ENCODE measurements at places on chromosomes 13 and 19. TPM values are rescaled to one million over a fixed set of nuclear protein-coding genes. Genes with fewer than 3 reads are reported as not detected.
A peak's percentile ranks its signal among the peaks of the same experiment; 100 is the strongest.

DNA sequence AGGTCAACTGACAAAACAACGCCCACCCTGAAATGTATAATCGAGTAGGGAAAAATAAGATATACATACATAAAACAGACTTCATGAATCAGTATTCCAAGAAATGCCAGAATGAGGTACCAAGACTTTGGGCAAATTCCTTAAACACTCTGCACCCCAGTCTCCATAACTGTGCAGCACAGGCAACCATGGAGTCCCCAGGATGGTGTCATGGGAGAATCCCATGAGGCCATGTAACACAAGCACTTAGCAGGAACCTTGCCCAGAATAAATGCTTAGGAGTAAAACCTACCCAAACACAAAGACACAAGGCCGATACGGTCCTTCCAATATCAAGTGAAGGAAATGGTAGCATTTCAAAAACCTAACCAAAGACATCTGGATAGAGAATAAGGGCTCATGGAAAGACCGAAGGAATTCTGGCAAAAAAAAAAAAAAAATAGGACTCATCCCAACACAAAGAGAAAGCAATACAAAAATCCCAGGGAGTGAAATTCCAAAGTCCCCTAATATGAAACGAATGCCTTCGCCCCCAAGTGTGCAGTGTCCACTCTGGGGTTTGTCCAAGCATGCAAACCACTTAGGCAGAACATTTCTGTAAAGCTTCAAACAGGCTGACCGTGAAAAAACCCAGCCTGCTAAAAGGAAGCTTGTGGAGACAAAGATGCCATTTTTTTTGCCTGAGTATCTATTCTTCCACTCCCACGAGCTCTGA lies 11.1 kb downstream of the ZC3H4 start:
- DNase-seq, result no peak

- peak; percentile 17 for DNase-seq
Observed at GRCh38 chr13:50969691-50970090, 60.1 kb downstream of the RNASEH2B start.

DNA sequence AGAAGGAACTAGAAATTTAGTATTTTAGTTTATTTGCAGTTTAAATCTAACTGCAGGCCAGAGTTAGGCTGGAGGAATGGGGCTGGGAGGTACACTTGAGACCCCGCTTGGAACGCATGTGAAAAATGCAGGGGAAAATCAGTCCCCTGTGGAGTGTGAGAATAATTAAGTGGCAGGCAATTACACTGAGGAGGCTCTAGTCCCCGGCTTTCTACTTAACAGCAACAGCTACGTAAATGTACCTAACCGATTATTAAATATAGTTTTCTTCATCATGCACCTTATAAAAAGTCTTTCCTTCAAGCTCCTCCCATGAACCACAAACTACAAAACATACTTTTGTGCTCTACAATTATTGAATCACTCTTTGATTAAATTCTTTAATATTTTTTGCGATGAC lies 804 bp downstream of the ZNF708 start:
- no peak for DNase-seq

Gene CEACAM4
- not detected for total RNA-seq

Gene C19orf38
- 1.3 TPM for total RNA-seq

- no peak for DNase-seq
Observed at GRCh38 chr19:1748115-1748872, 5.0 kb upstream of the ONECUT3 start.

GRCh38 chr13:111902726-111903125 lies 164.2 kb upstream of the SOX1 start:
- no peak for DNase-seq

Gene SLC17A7
- not detected for total RNA-seq

- peak; percentile 48 for DNase-seq
Observed at GRCh38 chr13:30504081-30504480, 38.3 kb upstream of the HMGB1 start.

Gene SIGLEC8
- total RNA-seq, result not detected

DNA sequence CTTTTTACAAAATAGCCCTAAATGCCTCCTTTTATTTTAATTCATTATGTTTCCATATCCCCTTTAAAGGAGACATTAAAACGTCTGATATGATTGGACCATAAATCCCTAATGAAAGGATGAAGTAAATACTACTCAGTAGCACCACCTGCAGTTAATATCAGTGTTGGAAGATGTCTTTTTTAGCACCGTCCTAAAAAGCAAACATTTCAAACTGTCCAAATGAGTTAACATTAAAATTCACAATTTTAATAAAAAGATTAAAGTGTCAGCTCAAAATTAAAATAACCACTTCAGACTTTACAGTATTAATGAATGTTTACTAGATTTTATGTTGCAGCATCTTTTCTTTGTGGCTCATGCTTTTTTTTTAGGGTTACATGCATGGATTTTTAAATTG lies 12.3 kb downstream of the ZNF507 start:
- peak; percentile 27 for DNase-seq

Gene PRSS57
- total RNA-seq, result not detected

DNA sequence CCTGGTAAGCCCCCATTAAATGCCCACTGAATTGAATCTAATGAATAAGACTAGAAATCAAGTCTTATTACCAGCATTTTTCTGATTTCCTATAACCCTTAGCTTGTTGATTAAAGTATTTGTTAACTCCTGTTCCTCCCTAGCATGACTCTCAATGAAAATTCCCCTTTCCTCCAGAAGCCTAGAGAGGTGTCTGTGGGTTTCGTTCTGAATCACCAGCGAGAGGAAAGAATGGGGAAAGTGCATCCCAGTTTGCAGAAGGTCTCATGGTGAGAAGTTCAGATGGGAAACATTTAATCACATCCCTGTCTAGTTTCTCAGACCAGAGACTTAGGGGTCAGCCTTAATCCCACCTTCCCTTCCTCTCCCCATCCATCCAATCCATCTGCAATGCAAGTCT lies 26.9 kb downstream of the POU2F2 start:
- no peak for DNase-seq

- DNase-seq, result no peak
Observed at GRCh38 chr19:18771328-18772242, 19.5 kb downstream of the COMP start.

Gene KLK11
- not detected for total RNA-seq

Gene NPHS1
- not detected for total RNA-seq

- DNase-seq, result no peak
Observed at GRCh38 chr13:46317120-46317519, 69.9 kb downstream of the RUBCNL start.

Gene NKG7
- not detected for total RNA-seq

DNA sequence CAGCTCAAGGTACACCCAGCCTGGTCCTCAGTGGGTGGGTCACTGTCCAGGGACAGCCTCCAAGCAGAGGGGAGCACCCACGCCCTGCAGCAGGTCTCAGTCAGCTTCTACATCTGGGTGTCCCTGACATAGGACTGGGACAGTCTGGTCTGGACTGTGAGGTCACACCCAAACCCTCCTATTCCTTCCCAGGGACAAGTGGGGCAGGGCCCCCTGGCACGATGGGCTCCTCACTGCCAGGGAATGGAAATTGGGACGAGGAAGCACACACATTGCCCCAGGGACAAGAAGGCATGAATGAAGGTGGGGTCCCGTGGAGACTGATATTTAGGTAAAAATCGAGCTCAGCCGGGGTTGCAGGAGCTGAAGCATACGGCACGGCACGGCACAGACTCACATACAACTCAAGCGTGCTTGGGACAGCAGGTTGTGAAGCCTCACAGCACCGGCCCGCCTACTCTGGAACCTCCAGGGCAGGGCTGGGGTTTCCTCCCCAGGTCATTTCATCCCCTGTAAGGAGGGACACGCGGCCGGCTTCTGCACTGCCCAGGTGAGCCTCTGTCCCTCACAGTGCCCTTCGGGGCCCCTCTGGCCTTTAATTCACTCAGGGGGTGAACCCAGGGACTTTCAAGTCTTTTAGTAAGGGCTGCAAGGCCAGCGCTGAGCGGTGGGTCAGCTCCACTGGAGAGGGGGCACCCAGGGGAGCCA lies 3.5 kb downstream of the PNMA8B start:
- no peak for DNase-seq

Data from fibroblast of lung (primary cell).